ENCODE measurements at places on chromosomes 12 and 14.

DNA sequence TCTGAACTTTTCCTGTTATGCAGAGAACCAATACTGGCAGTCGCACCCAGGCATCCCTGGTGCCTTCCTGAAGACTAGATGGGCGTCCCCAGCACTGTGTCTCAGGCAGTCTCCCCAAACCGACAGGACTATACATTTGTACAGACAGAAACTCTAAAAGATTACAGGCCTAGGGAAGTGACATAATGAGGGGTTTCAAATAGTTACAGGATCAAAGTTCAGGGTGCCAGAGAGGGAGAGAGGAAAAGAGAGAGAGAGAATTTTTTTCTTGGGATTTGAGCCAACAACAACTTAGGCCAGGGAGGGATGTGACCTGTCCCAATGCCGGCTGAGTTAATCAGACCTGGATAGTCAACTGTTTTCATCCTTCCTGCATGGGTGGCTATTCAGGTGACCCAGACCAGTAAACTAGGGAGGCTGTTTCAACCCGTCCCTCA, 9.3 kb upstream of the GMFB start:
- no peak for DNase-seq

- DNase-seq: no peak
Observed at GRCh38 chr14:102804858-102805257, 27.6 kb downstream of the TRAF3 start.

GRCh38 chr12:23795494-23795893, 154.0 kb downstream of the SOX5 start:
- no peak for DNase-seq

- no peak for DNase-seq
Observed at GRCh38 chr14:93230539-93230938, 23.5 kb downstream of the UBR7 start.

DNA sequence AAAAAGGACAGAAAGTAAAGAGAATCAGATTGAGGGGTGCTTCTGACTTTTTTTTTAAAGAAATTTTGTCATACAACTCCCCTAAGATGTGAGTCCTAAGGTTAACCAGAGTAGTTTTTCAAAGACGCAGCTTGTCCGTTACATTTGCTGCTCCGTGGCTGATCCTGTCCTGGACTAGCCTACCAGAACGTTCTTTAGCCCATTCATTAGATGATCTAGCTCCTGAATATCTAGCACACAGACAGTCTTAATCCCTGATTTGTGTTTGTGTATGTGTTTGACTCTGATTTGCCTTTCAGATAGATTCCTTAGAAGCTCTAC, 60.3 kb downstream of the SAMD4A start:
- no peak for DNase-seq

- no peak for DNase-seq
Observed at GRCh38 chr14:93398491-93398890, 32.2 kb upstream of the UNC79 start.

GRCh38 chr12:125340791-125341190, 275.6 kb downstream of the AACS start:
- no peak for DNase-seq

DNA sequence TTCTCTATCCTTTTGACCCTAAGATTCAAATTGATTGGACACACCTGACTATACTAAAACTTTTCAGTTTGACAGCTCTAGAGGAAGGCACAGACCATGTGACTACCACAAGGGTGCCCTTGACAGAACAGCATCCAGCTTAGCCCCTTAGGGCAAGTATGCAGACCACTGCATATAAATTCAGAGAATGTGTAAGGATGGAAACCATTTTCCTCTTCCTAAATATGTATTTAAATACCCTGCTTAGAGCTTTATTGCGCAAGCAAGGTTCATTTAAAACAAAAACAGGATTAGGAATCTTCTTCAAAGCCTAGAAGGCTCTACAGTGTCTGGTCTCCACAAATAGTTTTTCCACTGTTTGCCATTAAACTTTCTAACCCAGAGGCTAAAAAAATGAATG, 202.8 kb downstream of the MED13L start:
- DNase-seq: no peak

- DNase-seq: no peak
Observed at GRCh38 chr14:75232597-75232996, 46.0 kb upstream of the FOS start.

- no peak for DNase-seq
Observed at GRCh38 chr12:127809275-127809674, 457.7 kb upstream of the TMEM132C start.

GRCh38 chr12:58509116-58509885, 411.0 kb downstream of the LRIG3 start:
- no peak for DNase-seq

DNA sequence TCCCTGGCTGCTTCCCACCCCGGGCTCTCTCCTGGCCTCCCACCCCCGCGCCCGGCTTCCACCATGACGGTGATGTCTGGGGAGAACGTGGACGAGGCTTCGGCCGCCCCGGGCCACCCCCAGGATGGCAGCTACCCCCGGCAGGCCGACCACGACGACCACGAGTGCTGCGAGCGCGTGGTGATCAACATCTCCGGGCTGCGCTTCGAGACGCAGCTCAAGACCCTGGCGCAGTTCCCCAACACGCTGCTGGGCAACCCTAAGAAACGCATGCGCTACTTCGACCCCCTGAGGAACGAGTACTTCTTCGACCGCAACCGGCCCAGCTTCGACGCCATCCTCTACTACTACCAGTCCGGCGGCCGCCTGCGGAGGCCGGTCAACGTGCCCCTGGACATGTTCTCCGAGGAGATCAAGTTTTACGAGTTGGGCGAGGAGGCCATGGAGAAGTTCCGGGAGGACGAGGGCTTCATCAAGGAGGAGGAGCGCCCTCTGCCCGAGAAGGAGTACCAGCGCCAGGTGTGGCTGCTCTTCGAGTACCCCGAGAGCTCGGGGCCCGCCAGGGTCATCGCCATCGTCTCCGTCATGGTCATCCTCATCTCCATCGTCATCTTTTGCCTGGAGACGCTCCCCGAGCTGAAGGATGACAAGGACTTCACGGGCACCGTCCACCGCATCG, 1.8 kb downstream of the KCNA1 start:
- no peak for DNase-seq

DNA sequence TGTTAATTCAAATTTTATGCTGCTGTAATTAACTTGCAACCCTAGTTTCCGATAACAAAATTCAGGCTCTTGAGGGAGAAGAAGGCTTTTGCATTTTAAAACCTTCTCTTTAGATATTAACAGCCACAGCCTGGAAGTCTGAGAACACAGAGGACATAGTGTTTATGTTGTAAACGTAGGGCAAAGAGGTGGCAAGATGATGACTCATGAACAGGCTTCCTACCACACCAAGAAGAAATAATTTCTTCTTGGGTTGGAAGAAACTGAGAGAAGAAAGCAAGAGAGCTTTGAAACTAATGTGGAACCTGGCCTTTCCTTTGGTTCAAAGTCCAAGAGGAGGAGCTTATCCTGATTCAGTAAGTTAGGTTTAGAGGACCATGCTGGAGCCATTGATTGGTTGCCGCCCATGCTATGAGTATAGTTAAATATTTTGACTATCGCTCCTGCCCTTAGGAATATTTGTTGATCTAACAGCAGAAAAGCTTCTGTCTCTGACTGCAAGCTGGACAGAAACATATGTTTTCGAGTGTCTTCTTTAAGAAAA, 31.8 kb downstream of the CCDC198 start:
- DNase-seq: no peak

DNA sequence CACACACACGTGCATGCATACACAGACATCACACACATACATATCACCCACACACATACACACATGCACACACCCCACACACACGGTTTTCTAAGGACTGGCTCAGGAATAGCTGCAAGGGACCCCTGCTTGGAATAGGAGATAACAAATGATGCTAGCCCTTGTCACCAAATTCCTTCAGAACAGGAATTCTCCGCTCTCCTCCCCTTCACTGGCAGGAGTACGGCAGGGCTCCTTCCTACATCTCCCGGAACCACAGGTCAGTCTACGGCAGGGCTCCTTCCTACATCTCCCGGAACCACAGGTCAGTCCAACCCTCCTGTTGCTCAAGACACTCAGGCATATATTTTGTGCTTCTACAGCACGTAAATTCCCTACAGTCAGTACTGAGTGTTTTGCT, 23.9 kb downstream of the PHLDA1 start:
- DNase-seq: no peak

- DNase-seq: no peak
Observed at GRCh38 chr14:87877877-87878276, 115.1 kb downstream of the GALC start.

GRCh38 chr12:46546634-46547273, 174.2 kb upstream of the SLC38A2 start:
- DNase-seq: no peak

DNA sequence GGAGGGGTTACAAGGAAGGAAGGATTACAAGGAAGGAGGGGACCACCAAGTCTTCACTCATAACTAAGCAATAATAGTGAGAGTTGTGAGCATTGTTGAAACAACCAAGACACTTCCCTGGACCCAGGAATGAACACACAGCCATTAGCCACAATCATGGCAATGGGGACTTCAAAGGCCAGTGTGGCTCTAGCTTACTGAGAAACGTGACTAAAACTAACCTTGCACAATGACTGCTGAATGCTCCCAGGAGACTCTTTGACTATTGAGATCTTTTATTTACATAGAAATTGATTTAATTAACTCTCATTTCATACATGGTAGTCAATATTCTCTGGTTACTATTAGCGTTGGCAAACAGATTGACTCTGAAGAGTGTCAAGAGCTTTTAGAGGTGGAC, 263.0 kb upstream of the SOX5 start:
- no peak for DNase-seq

DNA sequence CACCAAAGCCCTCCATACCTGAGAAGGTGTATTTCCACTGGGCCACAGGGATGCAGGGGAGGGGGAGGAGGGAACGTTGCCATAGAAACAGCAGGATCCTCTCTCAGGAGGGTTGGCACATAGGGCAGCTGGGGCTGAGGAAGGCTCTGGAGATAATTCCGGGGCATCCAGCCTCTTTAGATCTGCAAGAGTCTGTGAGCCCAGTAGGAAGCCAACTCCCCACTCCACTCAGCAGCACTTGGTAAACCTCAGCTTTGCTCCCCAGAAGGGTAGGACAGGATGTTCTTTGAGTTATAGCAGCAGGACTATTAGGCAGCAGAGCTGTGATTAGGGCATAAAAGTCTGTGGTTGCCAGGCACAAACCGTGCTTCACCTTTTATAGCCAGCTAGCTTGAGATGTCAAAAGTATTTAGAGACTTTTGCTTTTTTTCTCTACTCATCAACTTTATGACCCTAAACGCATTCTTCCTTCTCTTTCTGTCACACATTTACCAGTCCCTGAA, 7.8 kb upstream of the PLEKHG3 start:
- DNase-seq: no peak

GRCh38 chr14:24908592-24909236, 141.2 kb downstream of the STXBP6 start:
- DNase-seq: no peak

Data from left forelimb (tissue), 1 donor.